WTC11 (cell line): ENCODE measurements at places on chromosomes 7 and 10. TPM values are rescaled to one million over a fixed set of nuclear protein-coding genes. Genes with fewer than 3 reads are reported as not detected.

The PSD gene
- total RNA-seq: 10.2 to 12.5 TPM (median 10.4 TPM) in 3 replicates

The ETV1 gene
- total RNA-seq: 74.9 to 81.4 TPM (median 76.6 TPM) in 3 replicates

The UCMA gene
- 1.0 to 1.9 TPM (median 1.5 TPM) in 3 replicates for total RNA-seq

The LRIT1 gene
- not detected in 3 replicates for total RNA-seq

The AS3MT gene
- total RNA-seq: 8.8 to 10.4 TPM (median 9.3 TPM) in 3 replicates

The INMT gene
- 3.5 to 5.6 TPM (median 4.4 TPM) in 3 replicates for total RNA-seq

The RSPH10B2 gene
- 0.25 to 0.44 TPM in 2 of 3 replicates, not detected in the other for total RNA-seq

The PTN gene
- 13.7 to 18.9 TPM (median 14.4 TPM) in 3 replicates for total RNA-seq

The NEUROG3 gene
- 1.9 to 2.4 TPM (median 2.0 TPM) in 3 replicates for total RNA-seq

The GPR158 gene
- 0.34 to 0.63 TPM (median 0.44 TPM) in 3 replicates for total RNA-seq

The BMPER gene
- total RNA-seq: 1.8 to 2.8 TPM (median 1.9 TPM) in 3 replicates

The PHYH gene
- 22.5 to 35.1 TPM (median 32.0 TPM) in 3 replicates for total RNA-seq

The GLI3 gene
- 41.0 to 46.2 TPM (median 42.1 TPM) in 3 replicates for total RNA-seq

The ENTPD1 gene
- 1.9 to 2.8 TPM (median 2.3 TPM) in 3 replicates for total RNA-seq

The TNS3 gene
- 28.3 to 37.7 TPM (median 29.6 TPM) in 3 replicates for total RNA-seq

The NUP205 gene
- 138 to 171 TPM (median 149 TPM) in 3 replicates for total RNA-seq

The RGS10 gene
- 21.6 to 23.1 TPM (median 22.6 TPM) in 3 replicates for total RNA-seq

The STX1A gene
- total RNA-seq: 17.7 to 20.4 TPM (median 18.5 TPM) in 3 replicates

The FOXL3 gene
- total RNA-seq: not detected in 3 replicates

The PDZD7 gene
- total RNA-seq: 1.9 to 2.7 TPM (median 2.6 TPM) in 3 replicates

The FEZF1 gene
- 11.1 to 20.0 TPM (median 11.6 TPM) in 3 replicates for total RNA-seq

The LIPJ gene
- total RNA-seq: 0.09 TPM in 1 of 3 replicates, not detected in the others

The PTEN gene
- total RNA-seq: 44.5 to 54.2 TPM (median 45.6 TPM) in 3 replicates

The PPP1R17 gene
- 1.5 to 2.6 TPM (median 1.6 TPM) in 3 replicates for total RNA-seq

The C10orf90 gene
- total RNA-seq: 0.50 to 0.85 TPM (median 0.62 TPM) in 3 replicates

The PTPRE gene
- 1.7 to 3.1 TPM (median 2.0 TPM) in 3 replicates for total RNA-seq

The CAV2 gene
- total RNA-seq: 1.9 to 4.3 TPM (median 2.4 TPM) in 3 replicates

The FAM241B gene
- 24.4 to 28.9 TPM (median 26.9 TPM) in 3 replicates for total RNA-seq

The CTAGE4 gene
- total RNA-seq: 18.3 to 23.3 TPM (median 20.9 TPM) in 3 replicates

The TRPV5 gene
- not detected in 3 replicates for total RNA-seq
